HuH-7 (cell line): ENCODE measurements at places on chromosomes 5 and 9.

DNA sequence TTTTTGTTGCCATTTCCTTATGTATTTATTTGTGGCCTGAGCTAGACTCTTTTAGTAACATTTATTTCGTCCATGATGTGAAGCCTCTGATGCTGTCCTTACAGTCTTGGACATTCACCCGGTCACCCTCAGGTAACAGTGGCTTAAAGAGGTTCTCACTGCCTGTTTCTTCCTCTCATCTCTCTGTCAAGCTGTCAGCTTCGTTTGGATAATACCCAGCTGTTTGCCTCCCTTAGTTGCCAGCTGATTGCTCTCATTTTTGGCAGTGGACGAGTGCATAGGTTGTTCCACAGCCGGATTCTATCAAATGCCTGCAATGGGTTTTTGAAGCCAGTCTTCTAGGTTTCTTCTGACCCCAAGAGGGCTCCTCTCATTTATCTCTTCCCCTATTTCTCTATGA is 427.7 kb downstream of the MED10 start:
- DNase-seq, result no peak

GRCh38 chr5:32785611-32786254 is 74.6 kb downstream of the NPR3 start:
- no peak for DNase-seq

GRCh38 chr5:3535414-3536211 is 60.0 kb upstream of the IRX1 start:
- no peak for DNase-seq

GRCh38 chr5:107830750-107831149 is 160.0 kb upstream of the EFNA5 start:
- DNase-seq, result no peak

DNA sequence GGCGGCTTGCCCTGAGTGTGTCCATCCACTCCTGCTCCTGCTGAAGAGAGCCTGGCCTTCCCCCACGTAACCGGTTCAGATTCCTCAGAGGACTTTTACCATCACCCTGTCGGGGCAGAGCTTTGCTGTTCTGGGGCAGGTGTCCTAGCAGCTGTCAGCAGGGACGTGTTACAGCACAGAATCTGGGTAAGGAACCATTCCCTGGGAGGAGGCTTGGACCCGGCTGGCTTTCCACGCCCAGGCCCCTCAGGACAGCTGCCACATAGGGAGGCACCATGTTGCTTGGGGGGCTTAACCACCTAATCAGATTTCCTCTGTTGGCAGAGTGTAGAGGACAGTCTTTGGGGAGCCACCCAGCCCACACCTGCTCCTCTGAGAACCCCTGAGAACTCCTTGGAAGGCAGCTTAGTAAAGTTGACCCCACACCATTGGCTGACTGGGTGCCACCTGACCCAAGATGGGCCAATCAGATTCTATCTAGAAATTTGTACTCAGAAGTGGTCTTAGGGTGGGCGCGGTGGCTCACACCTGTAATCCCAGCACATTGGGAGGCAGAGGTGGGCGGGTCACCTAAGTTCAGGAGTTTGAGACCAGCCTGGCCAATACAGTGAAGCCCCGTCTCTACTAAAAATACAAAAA is 23.3 kb upstream of the EEIG1 start:
- no peak for DNase-seq

DNA sequence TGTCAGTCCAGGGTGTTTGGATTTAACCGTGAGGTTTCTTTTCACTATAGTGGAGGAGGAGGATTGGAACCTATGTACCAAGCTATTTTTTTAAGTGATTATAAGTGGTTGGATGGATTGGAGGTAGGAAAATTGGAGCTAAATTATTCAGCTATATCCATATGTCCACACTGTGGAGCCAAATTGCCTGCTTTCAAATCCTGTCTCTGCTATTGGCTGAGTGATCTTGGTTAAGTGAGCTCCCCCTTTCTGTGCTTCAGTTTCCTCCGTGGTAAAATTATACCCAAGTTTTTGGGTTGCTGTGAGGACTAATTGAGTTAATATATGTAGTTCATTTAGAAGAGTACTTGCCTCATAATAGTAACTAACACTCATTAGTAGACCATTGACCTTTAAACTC is 2.5 kb downstream of the CENPP start:
- peak; percentile 29 for DNase-seq

- DNase-seq, result peak; percentile 49
These were observed 7.8 kb upstream of the MRNIP start for GRCh38 chr5:179866241-179867078.

DNA sequence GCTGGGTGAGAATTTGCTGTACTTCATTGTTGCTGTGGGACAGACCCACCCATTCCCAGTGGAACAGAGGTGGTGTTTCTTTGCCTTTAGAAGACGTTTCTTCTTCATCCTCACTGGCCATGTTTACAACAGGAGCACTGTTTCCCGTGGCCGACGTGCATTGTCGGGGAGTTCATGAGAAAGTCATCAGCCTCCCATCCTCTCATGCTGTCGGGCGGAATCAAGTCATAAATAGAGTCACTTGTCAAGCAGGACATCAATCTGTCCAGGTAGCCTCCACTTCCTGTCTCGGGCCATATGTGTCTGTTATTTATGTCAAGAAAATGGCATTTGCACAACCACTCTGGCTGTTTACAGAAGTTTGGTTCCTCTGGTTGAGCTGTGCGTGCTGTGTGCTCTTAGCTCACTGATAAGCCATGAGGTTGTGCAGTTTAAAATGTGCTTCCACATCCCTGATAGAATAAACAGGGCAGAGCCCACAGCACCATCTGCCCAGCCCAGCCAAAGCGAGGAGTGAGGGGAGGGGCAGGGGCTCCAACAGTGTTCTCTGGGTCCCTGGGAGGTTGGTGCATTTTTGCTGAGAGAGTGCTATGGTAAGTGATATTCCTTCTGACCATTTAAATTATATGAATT is 401.9 kb upstream of the IRX2 start:
- no peak for DNase-seq

DNA sequence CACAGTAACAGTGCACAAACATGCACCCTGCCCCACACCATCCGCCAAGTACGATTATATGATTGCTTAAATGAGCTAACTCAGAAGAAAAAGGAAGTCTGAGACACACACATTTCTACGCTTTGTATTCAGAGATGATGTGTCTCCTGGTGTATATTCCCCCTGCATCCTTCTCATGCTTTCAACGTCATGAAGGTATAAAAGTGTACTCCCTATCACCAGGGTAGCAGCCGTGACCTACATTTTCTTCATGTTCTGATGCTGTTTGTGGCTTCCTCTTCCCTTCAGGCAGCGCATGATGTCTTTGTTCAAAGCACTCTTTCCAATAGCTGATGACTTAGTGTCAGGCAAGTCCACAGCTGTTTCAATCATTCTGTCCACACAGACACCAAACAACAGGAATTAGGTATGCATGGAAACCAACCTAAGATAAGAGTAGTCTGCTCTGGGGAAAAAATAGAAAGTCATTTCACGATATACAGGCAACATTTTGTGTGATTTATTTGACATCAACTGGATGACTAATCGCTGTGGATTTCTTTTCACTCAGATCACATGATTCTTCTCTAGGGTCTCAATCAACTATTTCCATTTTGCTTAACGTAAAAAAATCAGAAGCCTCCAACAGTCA is 269.4 kb upstream of the PTGER4 start:
- DNase-seq, result no peak

DNA sequence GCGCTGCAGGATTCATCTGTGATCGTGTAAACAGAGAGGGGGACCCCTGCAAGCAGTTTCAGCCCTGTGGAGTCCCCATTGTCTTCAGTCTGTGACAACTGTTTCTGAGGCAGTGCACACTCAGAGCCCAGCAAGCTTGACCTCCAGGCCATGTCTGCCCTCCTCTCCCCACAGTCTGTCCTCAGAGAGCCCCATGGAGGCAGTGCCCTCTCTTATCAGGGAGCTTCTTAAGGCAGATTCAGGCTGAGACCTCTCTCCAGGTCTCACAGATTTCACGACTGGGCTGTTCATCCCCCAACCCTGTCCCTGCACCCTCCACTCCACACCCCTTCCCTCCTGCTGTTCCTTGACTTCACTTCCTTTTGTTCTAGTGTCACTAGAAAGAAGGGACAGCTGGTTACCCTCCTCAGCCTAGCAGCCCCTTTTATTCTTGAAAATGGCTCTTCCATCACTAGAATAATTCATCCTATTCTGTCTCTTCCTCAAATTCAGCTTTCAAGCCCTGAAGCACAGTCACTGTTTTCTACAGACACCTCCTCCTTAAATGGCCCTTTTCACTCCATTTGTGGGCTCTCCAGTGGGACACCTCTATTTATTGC is 218.4 kb downstream of the MED10 start:
- no peak for DNase-seq

- DNase-seq, result no peak
These were observed 232.2 kb upstream of the KLF4 start for GRCh38 chr9:107721705-107722245.

DNA sequence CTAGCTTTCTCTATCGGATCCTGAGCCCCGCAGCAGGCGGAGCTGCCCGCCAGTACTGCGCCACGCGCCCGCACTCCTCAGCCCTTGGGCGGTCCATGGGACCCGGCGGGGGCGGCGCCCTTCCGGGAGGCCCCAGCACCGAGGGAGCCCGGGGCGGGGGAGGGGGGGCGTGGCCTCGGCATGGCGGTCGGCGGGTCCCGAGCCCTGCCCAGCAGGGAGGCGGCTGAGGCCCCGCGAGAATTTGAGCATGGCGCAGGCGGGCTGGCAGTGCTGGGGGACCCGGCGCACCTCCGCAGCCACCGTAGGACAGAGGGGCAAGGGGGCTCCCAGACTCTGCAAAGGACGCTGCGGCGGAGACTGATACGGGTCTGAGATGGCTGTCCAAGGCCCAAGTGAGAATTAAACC is 6.8 kb downstream of the ZDHHC11B start:
- no peak for DNase-seq

DNA sequence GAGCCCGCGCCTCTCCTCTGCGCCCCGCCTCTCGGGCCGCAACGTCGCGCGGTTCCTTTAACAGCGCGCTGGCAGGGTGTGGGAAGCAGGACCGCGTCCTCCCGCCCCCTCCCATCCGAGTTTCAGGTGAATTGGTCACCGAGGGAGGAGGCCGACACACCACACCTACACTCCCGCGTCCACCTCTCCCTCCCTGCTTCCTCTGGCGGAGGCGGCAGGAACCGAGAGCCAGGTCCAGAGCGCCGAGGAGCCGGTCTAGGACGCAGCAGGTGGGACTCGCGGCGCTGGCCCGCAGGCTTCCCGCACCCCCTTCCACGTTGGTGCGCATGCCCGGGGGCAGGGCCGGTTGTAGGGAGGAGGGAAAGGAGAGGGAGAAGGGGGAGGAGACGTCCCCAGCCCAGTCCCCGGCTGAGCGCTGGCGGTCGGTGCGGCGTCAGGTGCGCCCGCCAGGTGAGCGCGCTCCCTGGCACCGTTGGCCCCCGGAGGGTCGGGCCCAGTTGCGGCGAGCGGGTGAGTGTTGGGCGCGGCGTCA is at the start of gene OCLN:
Gene OCLN, plus strand, starts transcription at position 400 of the 532 bp plus-strand sequence. CDS start 11,455 bp downstream, outside the sequence.
- DNase-seq, result peak; percentile 93

DNA sequence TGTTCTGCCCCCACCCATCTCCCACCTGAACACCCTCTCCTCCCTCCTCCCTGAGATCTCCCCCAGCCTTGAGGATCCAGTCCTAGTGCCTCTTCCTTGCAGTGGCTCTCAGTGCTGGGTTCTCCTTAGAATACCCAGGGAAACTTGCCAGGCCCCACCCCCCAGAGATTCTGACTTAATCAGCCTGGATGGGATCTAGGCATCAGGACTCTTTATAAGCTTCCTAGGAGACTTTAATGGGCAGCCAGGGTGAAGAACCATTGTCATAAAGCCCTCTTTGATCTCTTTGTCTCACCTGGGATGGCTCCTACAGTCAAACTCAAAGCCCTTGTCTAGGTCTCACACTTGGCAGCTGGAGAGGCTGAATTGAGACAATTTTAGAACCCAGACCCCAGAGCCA is 8.6 kb upstream of the GLIS3 start:
- no peak for DNase-seq

DNA sequence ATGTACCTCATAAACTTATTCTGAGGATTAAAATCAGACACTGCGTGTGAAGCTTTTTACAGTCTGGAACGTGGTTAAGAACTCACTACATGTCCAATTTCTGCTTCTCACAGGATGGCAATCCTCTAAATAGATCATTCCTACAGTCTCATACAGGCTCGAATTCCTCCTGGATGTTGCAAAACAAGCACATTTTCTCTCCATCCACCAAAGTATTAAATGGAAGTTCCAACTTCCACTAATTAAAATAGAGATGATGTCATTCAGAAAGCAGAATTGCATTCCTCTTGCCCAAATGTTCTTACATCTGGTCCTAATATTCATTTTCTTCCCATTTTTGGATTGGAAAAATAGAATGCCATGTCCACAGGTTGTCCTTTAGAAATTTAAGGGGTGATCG is 145.5 kb upstream of the PCA3 start:
- DNase-seq, result no peak

DNA sequence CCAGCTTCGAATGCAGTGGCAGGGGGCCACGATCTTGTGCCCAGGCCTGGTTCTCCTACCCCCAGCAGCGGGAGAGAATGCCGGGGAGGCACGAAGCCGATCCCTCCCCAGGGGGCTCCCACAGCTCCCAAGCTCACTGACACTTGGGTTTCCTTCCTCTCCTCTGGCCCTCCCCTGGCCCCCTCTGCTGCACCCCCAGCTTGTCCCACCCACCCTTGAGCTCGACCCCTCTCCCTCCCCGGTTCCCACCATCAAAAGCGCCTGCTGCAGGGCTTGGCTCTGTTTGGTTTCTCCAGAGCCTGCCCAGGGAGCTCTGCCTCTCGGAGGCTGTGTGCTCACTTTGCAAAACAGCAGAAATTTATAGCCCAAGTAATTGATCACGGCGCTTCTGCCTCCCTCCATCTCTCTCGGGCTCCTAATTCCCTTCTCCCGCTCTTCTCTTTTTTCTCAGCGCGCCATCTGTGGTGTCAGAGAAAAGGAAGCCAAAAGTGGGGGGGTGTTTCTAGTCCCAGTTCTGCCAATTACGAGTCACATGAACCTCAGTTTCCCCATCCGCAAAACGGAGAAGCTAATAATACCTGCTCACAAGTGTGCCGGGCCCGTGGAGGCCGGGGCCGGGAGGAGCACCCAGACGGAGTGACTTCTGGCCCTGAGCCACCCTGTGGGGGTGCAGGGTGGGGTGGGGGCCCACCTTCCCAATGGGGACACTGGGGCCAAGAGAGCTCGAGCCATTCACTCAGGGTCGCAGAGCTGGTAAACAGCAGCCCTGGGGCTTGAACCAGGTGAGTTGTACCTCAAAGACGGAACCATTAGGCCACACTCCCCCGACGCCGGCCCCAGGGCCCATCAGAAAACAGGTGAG is 141.2 kb upstream of the IER5L start:
- DNase-seq, result no peak

DNA sequence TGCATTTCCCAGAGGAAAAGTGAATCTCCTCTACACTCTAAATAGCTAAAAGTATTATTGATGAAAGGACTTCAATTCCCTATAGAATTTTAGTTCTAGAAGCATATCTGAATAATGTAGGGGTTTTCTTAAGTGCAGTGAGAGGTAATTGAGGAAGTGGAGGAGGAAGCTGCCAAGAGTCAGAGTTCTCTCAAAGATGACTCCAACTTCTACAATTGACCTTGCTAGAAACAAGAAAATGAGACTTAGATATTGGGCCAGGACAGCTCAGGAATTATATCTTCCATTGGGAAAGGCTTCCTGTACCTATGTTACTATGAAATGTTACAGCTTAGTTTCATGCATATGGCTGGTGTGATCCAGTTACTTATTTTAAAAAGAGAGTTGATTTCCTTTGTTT is 10.4 kb upstream of the F2R start:
- no peak for DNase-seq
